Activated gamma-delta T cell treated with anti-CD3 and anti-CD28 coated beads, Interleukin-2, amount 50 U/mL, for 16 hours (primary cell): ENCODE measurements at places on chromosomes 3 and 15.

GRCh38 chr3:189324538-189325138 is 152.9 kb downstream of the TPRG1 start:
- DNase-seq = peak; percentile 70

DNA sequence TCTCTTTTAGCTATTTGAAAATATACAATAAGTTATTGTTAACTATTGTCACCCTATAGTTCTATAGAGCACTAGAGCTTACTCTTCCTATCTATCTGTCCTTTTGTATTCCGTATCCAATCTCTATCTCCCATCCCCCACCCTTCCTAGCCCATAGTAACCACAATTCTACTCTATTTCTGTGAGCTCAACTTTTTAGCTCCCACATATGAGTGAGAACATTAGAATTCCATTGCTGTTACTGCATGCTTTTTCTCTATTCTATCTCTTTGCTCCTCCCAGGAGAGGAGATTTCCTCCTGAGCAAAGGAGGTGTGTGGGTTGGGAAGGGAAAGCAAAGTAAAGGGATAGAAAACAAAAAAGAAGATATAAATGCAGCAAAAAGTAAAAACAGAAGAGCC is 105.6 kb upstream of the SLC4A7 start:
- DNase-seq = no peak

GRCh38 chr3:182911782-182912111 is 68.6 kb downstream of the DCUN1D1 start:
- DNase-seq = no peak

DNA sequence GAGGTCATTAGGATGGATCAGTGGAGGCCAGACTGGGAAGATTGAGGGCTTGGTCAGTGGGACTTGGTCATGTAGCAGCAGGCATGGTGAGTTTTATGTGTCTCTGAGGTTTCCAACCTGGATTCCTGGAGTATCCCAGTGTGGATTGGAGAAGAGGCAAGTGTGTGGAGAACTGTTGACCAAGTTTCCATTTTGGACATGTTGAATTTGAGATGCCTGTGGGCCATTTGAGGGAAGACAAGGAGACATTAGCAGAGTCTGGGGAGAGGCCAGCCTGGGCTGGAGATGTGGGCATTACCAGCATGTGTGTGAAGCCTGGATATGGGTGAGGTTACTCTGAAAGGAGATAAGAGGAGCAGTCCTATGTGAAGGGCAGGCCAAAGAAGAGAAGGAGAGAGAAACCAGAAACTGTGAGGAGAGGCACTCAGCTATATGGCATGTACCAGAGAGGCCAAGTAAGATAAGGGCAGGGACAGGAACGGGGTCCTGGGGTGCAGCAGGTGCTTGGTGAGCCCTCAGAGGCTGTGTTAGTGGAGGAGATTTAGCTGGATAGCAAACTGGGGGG is 4.3 kb downstream of the SLC25A38 start:
- DNase-seq = no peak

GRCh38 chr3:15815696-15816095 is 17.9 kb upstream of the ANKRD28 start:
- no peak for DNase-seq

DNA sequence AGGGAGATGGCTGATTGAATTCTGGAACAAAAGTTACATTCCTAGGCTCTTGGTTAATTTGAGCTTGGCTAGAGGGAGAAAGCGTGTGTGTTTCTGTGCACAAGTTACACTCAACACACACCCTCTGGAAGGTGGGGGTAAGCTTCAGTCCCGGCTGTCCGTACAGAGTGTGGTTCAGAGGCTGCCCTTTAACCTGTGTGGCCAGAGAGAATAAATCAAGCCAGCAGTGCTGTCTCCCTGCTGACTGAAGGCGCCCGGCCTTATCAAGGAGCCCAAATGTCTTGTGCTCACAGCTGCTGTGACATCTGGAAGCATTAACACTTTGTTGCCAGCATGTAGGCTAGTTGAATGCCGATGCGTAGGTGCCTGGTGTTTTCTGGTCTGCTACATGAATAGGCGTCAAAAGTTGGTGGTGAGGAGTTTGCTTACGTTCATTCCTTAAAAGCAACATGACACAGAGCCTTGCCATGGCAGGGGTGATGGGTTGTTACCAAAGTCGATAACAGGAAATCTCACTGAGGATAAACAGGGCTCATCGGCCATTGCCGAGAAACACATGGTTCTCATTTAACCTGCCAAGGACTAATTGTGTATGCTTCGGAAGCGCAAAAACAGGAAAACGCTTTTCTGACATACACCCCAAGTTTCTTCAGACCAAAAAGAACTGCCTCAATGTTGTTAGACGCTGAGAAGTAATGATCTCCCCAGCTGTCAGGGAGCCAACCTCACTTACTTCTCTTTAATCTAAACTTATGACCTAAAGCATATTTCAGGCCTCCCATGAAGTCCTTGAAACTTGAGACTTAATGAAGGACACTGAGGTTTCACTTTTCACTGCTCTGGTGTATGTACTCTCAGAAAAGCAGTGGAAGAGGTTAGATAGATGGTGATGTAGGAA is 95.8 kb upstream of the CTDSPL start:
- DNase-seq = no peak

GRCh38 chr3:151949706-151950105 is 76.3 kb downstream of the SUCNR1 start:
- DNase-seq = no peak

DNA sequence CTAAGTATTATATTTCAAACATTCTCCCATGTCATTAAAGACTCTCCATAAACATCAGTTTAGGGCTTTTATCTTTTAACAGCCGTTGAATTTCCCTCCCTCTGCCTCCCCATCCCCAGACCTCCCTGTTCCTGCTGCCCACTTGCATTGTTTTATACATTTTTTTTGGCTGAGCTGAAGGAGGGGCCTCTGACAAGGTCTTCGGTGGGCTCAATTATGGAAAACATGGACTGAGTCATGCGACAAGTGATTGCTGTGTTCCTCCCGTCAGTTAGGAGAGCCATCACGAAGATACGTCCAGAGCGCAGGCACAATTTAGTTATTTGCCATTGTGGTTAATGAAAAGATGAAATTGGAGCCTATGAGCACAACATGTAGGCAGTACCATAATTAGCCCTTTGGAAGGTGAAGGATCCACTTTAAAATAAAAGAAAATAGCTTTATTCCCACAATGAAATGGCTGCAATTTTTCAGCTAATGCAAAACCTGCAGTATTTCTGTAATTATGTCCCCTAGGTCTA is 12.0 kb upstream of the NMNAT3 start:
- no peak for DNase-seq

DNA sequence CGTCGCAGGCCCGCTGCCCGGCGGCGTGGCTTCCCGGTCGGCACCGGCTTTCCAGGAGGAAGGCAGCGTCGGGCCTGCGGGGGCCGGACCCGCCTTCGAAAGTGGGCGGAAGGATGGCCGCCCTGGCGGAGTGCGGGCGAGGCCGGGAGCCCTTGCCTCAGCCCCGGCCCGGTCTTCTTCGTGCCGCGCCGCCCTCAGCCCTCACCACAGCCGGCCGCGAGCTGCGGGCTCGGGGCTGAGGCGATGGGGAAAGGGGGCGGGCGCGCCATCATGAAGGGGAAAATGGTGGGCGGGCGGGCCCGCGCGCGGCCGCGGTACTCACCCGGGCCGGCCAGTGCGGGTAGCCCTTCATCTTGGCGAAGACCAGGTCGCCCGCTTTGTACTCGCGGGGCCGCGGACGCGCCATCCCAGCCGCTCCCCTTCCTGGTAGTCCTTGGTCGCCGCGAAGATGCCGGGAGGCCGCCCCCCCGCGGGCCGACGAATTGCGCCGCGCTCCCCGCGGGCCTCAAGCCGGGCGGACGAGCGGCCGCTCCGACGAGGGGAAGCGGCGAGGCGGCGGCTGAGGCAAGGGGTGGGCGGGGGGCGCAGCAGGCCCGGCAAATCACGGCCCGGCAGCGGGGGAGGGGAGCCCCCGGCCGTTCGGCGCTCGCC is 489 bp downstream of the HDGFL3 start:
- peak; percentile 12 for DNase-seq

GRCh38 chr3:101122681-101123080 is 129.5 kb upstream of the ABI3BP start:
- no peak for DNase-seq

- DNase-seq = no peak
These were observed 29.4 kb downstream of the PAQR5 start for GRCh38 chr15:69328080-69328479.

DNA sequence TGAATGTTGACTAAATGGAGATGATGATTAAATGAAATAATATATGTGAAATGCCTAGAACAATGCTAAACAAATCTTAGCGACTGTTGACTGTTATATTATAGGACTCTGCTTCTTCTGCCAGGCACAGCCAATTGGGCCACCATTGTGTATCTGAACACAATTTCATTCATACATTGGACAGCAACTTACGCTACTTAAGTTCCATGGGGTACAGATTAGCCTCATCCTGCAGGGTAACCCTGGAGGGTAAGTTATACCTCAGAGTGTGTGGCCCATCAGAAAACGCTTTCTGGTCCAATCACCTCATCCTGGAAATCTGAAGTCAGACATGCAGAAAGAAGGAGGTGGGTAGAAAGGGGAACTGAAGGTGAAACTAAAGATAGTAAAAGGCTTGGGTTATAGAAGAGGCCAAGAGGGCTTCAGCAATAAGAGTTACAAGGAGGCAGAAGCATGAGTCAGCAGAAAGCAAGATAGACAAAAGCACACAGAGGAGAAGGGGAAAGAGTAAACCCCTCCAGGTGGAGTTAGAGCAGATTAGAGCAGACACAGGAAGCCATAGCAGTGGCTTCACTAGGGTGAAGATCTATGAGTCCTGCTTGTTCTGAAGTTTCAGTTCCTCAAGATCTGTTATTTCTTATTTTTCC is 119.3 kb upstream of the SLC24A5 start:
- DNase-seq = no peak

DNA sequence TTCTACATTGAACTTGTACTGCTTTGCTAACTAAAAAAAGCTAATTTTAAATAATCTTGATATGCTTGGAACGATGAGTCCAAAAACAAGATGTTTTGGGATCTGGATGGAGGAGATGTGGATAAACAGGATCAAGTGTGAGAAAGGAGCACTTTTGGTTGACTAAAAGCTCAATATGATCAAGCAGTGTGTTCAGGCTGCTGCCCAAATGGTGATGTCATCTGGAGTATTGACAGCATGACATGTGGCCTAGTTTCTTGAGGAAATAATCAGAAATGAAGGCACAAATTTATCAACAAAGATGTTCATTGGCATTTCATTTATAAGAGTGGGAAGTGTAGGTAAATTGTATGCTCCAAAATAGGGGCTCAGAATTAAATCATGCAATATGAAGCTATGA is 161.2 kb downstream of the SOX2 start:
- DNase-seq = no peak

GRCh38 chr3:169304716-169305115 is 358.8 kb downstream of the MECOM start:
- no peak for DNase-seq

DNA sequence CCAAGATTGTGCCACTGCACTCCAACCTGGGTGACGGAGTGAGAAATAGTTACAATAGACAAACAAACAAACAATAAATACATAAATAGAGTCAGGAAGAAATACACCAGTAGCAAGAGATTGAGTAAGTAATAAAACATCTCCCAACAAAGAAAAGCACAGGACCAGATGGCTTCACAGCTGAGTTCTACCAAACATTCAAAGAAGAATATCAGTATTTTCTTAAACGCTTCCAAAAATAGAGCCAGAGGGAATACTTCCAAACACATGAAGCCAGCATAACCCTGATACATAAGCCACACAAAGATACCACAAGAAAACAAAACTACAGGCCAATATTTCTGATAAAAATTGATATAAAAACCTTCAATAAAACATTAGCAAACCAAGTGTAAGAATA is 30.7 kb upstream of the IGSF10 start:
- DNase-seq = no peak

DNA sequence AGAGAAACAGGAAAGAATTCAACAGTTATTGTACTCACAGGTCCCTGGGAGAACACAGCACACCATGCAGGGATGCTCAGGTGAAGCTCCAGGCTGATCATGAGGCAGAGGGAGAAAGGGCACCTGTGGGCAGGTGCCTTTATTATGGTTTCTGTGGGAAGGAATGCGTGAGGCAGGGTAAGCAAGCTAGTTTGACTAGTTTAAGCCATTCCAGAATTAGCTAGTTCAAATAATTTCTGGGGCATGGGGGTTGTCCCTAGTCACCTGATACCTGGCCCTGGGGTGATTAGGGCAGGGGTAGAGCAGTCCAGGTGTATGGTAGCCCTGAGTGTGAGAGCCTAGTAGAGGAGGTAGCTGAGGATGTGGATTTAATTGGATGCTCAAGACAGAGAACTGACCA is 47.9 kb upstream of the DCLK3 start:
- no peak for DNase-seq

- DNase-seq = no peak
These were observed 232.6 kb upstream of the CHRM5 start for GRCh38 chr15:33735637-33736247.

- DNase-seq = no peak
These were observed 474.0 kb downstream of the EPHB1 start for GRCh38 chr3:135268941-135269532.

- no peak for DNase-seq
These were observed 21.4 kb downstream of the GRAMD2A start for GRCh38 chr15:72176159-72176558.

DNA sequence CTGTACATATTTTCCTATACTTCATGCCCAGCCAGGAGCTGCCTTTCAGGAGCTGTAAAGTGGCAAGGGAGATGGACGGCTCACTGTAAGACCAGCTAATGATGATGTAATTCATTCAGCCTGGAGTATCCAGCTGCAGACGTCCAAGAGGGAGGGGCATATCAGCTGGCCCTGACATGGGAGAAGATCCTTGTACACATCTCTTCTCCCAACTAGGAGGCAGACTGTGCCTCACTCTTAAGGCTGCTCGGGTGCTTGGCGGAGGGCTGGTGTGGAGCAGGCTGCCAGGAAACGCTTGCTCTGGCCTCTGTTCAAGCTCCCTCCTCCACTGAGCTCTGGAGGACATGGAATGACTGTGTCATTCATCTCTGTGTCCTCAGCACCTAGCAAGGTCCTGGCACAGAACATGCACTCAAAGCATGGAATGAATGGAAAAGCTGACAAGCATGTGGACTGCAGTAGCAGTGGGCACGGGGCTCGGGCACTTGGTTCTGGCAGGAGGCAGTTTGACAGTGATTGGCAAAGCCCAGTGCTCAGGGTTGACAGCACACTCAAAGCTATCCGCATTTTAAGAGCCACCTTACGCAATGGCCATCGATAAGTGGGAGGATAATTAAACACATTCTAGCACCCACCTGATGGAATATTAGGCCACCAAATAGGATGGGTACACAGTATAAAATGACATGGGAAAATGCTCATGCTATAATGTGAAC is 72.4 kb downstream of the TBC1D2B start:
- no peak for DNase-seq

- DNase-seq = no peak
These were observed 145.6 kb downstream of the LRRC3B start for GRCh38 chr3:26768068-26768651.

DNA sequence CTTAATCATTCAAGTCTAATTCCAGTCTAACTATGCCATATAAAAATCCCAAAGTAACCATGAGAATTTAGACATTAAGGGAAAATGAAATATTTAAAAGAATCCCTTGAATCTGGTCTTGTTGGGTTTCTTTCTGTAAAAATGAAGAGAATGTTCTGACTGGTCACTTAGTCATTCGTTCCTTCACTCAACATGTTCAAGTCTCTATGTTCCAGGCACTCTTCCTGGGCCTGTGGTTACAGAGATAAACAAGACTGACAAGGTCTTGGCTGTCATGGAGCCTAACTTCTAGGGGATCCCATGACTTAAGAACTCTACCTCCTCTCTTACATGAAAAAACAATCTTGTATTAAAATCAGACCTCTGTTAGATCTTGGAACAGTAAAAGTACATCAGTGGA is 638.6 kb upstream of the TBL1XR1 start:
- DNase-seq = no peak
